ENCODE measurements at places on chromosomes 13 and 19.
A peak's percentile ranks its signal among the peaks of the same experiment; 100 is the strongest.

DNA sequence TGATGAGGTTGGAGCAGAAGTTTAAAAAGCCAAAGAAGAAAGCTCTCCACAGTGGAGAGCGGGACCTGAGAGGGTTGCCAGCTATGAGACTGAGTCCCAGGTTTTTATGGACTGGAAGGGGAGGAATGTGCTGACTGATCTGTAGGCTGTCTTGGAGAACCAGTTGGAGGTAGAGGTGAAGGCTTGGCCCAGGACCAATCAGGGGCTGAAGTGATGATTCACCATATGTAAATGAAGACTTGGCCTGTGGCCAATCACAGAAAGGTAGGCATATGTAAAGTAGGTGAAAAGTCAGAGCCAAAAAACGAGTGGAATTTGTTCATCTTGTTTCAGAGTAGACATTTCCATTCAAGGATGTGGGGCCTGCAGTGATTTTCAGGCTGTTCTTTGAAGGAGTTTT, 17.5 kb upstream of the KBTBD6 start:
- DNase-seq: no peak

DNA sequence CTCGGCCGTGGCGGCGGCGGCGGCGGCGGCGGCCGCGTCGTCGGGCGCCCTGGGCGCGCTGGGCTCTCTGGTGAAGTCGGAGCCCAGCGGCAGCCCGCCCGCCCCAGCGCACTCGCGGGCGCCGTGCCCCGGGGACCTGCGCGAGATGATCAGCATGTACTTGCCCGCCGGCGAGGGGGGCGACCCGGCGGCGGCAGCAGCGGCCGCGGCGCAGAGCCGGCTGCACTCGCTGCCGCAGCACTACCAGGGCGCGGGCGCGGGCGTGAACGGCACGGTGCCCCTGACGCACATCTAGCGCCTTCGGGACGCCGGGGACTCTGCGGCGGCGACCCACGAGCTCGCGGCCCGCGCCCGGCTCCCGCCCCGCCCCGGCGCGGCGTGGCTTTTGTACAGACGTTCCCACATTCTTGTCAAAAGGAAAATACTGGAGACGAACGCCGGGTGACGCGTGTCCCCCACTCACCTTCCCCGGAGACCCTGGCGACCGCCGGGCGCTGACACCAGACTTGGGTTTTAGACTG, 1.7 kb downstream of the SOX1 start:
- DNase-seq: no peak

DNA sequence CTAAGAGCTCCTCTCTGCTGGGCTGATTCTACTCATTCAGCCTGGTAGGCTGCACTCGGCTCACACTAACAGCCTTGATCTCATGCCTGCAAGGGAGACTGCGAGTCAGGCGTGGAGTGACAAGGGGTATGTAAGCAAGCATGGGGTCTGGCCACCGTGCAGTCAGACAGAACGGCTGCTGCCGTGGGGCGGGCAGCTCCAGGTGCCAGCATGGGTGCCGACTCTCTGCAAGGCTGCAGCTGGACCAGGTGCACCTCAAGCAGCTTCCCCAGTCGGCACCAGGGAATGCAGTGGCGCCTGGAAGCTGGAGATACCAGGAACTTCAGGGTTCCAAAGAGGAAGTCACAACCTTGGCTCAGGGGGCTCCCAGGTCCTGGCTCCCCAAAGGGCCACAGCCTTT, 892.3 kb downstream of the OLFM4 start:
- DNase-seq: no peak

- no peak for DNase-seq
Observed at GRCh38 chr19:57773488-57773887, 4.0 kb downstream of the ZNF586 start.

DNA sequence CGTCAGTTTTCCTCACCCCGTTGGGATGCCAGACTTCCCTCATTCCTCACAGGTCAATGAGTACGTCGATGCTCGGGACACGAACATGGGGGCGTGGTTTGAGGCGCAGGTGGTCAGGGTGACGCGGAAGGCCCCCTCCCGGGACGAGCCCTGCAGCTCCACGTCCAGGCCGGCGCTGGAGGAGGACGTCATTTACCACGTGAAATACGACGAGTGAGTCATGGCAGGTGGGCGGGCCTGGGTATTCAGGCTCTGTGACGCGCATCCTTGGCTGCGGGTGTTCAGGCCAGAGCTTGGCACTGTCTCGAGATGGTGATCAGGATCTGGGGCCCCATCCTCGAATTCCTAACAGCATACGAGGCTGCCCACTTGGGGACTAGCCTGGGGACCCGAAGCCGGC, 21.4 kb downstream of the UHRF1 start:
- no peak for DNase-seq

GRCh38 chr13:50731400-50731799, 112.1 kb downstream of the DLEU7 start:
- no peak for DNase-seq

DNA sequence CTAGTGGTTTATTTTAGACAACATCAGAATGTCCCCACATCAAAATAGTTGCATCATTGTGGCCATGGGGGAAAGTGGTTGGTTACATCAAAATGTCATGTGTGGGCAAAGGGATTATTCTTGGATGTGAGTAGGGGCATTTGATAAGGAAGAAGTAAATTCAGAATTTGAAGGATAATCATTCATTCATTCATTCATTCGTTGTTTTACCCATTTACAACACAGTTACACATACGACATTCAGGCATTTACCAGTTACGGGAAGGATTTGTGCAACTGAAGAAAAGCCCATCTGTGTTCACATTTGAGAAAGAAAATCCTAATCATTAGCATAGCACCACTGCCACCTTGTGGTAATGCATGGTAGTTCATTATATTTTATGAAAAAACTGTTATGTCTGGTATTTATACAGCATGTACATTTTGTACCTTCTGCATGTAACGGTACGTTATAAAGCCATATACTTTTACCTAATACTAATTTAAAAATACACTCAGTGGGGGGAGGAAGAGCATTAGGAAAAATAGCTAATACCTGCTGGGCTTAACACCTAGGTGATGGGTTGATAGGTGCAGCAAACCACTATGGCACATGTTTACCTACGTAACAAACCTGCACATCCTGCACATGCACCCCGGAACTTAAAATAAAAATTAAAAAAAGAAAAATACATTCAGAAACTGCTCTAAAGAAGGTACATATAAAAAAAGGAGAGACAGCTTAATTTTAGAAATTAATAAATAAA, 62.1 kb downstream of the DGKH start:
- DNase-seq: peak; percentile 39

- DNase-seq: no peak
Observed at GRCh38 chr13:35714588-35715377, 238.3 kb upstream of the MAB21L1 start.

GRCh38 chr19:5960005-5961001, 17.6 kb downstream of the RANBP3 start:
- no peak for DNase-seq

- DNase-seq: no peak
Observed at GRCh38 chr19:44890366-44891015, 563 bp upstream of the TOMM40 start.

Measured in activated CD4-positive, alpha-beta T cell treated with anti-CD3 and anti-CD28 coated beads for 24 hours (primary cell).